ENCODE measurements at places on chromosomes 13 and 19. TPM values are rescaled to one million over a fixed set of nuclear protein-coding genes. Genes with fewer than 3 reads are reported as not detected.
A peak's percentile ranks its signal among the peaks of the same experiment; 100 is the strongest.

DNA sequence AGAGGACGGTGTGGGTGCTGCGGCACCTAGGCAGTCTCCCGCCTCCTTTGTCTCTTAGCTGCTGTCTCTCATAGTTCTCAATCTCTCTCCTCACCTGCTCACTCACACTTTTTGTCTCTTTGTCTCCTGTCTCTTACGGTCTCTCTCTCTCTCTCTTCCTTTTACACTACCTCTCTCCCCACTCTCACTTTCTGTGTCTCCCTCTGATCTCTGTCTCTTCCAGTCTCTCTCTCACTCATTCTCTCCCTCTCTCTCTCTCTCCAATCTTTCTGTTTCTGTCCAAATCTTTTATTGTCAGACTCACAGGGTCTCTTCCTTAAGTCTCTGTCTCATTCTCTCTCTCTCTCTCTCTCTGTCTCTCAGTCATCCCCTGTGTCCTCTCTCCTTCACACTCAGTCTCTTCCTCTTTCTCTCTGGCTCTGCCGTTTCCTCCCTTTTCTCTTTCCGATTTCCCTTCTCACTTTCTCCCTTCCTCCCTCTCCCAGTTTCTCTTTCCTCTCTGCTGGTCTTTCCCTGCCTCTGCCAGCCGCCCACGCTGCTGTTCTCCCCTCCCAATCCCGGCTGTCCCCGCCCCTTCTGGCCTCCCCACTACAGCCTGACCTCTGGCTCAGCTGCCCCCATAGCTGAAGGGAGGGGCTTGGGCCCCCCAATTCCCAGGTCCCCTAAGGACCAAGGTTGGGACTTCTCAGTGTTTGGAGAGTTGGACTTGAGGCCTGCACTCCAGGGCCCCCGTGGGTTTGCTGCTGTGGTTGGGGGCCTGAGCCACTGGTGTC is at the start of gene PLEKHA4:
TSS of gene PLEKHA4 (minus strand) at position 504 of the 773 bp plus-strand sequence. CDS start 997 bp downstream, outside the sequence.
- peak within 1 kb of the TSS; percentile 46 for H3K4me3 ChIP-seq
- peak; percentile 45 for DNase-seq
- peaks cover 3% of the 10 kb centered on the region for H3K4me1 ChIP-seq
- H3K27me3 ChIP-seq: no peaks in the 10 kb centered on the region
- H3K36me3 ChIP-seq: no peaks in the 10 kb centered on the region

- H3K4me1 ChIP-seq: peaks cover 6% of the 10 kb centered on the region
- no peak for DNase-seq
- H3K4me3 ChIP-seq: no peak overlapping the region
- no peaks in the 10 kb centered on the region for H3K36me3 ChIP-seq
- H3K27me3 ChIP-seq: no peaks in the 10 kb centered on the region
These were observed 262.0 kb downstream of the NDFIP2 start for GRCh38 chr13:79742923-79743322.

ZSCAN1 gene
- 0.98 TPM for total RNA-seq

- no peaks in the 10 kb centered on the region for H3K27me3 ChIP-seq
- H3K36me3 ChIP-seq: peaks cover 27% of the 10 kb centered on the region
- no peak overlapping the region for H3K27ac ChIP-seq
- H3K4me1 ChIP-seq: no peaks in the 10 kb centered on the region
- no peak overlapping the region for H3K4me3 ChIP-seq
These were observed 17.3 kb downstream of the MPND start for GRCh38 chr19:4360641-4361151.

ZNF723 gene
- total RNA-seq: not detected

- H3K27me3 ChIP-seq: no peaks in the 10 kb centered on the region
- no peak for DNase-seq
- no peaks in the 10 kb centered on the region for H3K4me1 ChIP-seq
- no peak overlapping the region for H3K27ac ChIP-seq
- peak overlapping the region; percentile 14 for H3K4me3 ChIP-seq
- H3K36me3 ChIP-seq: peaks cover 50% of the 10 kb centered on the region
These were observed 18.2 kb downstream of the ZNF121 start for GRCh38 chr19:9565900-9566705.

GRCh38 chr13:43005460-43006236 is 13.6 kb upstream of the EPSTI1 start:
- H3K27ac ChIP-seq: no peak overlapping the region
- no peaks in the 10 kb centered on the region for H3K36me3 ChIP-seq
- no peaks in the 10 kb centered on the region for H3K27me3 ChIP-seq
- DNase-seq: peak; percentile 42
- no peaks in the 10 kb centered on the region for H3K4me1 ChIP-seq

- no peak overlapping the region for H3K4me3 ChIP-seq
- no peak overlapping the region for H3K27ac ChIP-seq
- DNase-seq: no peak
- H3K27me3 ChIP-seq: no peaks in the 10 kb centered on the region
- H3K36me3 ChIP-seq: no peaks in the 10 kb centered on the region
These were observed 72.2 kb upstream of the DACH1 start for GRCh38 chr13:71939186-71939585.

DNA sequence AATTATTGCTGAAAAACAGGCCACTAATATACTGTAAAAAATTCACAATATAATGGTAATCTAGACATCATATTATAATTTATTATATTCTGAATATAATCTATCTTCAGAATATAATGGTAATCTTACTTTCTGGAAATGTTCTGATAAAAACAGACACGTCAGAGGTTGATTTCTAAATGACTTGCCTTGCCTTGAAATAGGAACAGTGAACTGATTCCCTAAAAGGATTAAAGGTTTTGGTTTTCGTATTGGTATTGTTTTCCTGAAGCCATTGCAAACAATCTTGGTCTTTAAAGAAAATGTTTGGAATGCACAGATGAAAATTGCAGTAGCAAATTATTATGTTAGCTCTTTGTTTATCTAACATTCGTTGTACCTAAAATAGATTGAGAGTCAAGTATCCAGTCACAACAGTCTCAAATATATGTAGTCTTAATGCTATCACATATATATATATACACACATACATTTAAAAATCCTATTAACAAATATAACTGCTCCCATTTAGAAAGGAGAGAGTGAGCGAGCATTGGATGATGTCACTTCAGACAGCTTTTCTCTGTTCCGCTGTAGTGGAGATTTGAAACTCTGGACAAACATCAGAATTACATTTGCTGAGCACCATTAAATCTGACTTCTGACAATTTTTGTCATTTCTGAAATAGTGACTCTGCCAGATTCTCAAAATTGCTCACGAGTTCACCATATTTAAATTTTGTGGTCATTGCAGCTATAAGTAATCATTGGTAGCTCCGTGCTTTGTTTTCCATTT is 1.7 kb downstream of the ITM2B start:
- H3K4me1 ChIP-seq: peaks cover 24% of the 10 kb centered on the region
- peak overlapping the region; percentile 99 for H3K27ac ChIP-seq
- peaks cover 10% of the 10 kb centered on the region for H3K36me3 ChIP-seq
- no peaks in the 10 kb centered on the region for H3K27me3 ChIP-seq
- H3K4me3 ChIP-seq: peak overlapping the region; percentile 99
- DNase-seq: no peak

CNN1 gene
- 47.8 TPM for total RNA-seq

DNA sequence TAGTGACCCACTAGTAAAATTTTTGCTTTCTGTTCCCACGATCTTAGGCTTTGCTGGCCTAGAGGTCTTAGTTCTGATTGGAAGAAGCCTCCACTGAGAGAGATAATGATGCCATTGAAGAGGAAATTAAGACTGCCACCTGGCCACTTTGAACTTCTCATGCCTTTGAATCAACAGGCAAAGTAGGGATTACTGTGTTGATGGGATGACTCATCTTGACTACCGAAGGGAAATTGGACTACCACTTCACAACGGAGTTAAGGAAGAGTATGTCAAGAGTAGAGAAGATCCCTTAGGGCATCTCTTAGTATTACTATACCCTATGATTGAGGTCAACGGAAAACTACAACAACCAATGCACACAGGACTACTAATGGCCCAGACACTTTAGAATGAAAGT is 12.7 kb upstream of the FREM2 start:
- no peak overlapping the region for H3K4me3 ChIP-seq
- H3K4me1 ChIP-seq: no peaks in the 10 kb centered on the region
- H3K36me3 ChIP-seq: no peaks in the 10 kb centered on the region
- H3K27ac ChIP-seq: no peak overlapping the region
- DNase-seq: no peak

GRCh38 chr13:73325723-73326558 is 267.1 kb downstream of the KLF5 start:
- peaks cover 8% of the 10 kb centered on the region for H3K4me1 ChIP-seq
- DNase-seq: peak; percentile 82
- H3K27me3 ChIP-seq: no peaks in the 10 kb centered on the region
- no peaks in the 10 kb centered on the region for H3K36me3 ChIP-seq

DNA sequence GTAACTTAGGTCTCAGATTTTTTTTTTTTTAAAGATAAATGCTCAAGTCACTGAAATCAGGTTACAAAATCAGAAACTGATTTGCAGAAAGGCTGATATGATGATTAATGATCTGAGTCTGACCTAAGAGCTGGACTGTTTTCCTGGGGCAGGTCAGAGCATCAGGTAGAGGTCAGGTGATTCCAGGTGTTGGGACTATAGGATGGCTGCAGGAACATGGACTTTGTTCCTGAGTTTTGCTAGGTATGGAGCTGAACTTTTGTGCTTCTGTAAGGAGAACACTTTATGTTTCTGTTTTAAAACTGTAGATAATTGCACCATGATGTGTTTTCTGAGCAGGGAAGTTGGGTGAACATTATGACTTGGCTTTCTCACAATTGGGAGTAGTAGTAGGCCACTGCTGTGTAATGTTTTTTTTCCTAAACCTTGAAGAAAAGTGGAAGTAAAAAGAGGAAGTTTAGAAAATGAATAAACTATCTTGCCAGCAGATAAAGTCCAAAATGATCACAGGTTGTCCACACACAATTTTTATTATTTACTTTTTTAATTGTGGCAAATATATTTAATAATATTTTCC is 297.2 kb downstream of the DCT start:
- no peaks in the 10 kb centered on the region for H3K27me3 ChIP-seq
- H3K4me1 ChIP-seq: no peaks in the 10 kb centered on the region
- no peak for DNase-seq
- H3K4me3 ChIP-seq: no peak overlapping the region

TPRX1 gene
- not detected for total RNA-seq

TJP3 gene
- 26.5 TPM for total RNA-seq

DNA sequence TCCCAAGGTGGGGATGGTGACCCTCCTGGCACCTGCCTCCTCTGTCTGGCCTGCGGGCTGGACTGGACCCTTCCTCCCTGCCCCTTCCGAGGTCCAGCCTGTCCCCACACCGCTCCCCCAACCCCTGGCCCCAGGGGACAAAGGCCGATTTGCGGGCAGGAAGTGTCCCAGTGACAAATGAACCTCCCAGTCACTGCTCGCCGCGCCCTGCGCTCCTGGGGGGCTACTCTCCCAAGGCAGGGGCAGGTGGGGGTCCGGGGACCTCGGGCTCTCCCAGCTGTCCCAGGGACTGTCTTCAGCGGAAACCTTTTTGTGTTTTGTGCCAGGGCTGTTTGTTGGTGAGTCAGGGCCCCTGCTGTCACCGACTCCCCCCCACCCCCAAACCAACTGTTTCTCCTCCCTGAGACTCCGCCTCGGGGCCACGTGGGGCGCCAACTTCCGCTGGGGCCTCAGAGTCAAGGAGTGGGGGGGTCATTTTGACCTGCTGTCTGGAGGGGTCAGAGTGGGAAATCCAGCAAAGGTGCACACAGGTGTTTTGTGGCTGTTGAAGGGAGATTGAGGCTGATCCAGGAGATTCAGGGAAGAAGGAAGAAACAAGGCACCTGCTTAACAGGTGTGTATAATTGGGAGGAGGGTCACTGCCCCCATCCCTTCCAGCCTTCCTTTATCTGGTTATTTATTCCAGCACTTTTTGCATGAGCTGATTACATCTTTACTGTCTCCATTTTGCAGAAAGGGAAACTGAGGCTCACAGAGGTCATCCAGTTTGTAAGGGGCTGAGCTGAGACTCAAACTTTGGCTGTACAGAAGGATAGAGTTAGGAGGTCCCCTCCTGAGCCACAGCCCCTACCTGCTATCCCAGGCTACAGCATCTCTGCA is 831 bp downstream of the PGPEP1 start:
- H3K4me1 ChIP-seq: peaks cover 18% of the 10 kb centered on the region
- peak overlapping the region; percentile 92 for H3K27ac ChIP-seq
- peak; percentile 64 for DNase-seq
- peak overlapping the region; percentile 65 for H3K4me3 ChIP-seq
- peaks cover 2% of the 10 kb centered on the region for H3K36me3 ChIP-seq

CYP2S1 gene
- 2.0 TPM for total RNA-seq

DNA sequence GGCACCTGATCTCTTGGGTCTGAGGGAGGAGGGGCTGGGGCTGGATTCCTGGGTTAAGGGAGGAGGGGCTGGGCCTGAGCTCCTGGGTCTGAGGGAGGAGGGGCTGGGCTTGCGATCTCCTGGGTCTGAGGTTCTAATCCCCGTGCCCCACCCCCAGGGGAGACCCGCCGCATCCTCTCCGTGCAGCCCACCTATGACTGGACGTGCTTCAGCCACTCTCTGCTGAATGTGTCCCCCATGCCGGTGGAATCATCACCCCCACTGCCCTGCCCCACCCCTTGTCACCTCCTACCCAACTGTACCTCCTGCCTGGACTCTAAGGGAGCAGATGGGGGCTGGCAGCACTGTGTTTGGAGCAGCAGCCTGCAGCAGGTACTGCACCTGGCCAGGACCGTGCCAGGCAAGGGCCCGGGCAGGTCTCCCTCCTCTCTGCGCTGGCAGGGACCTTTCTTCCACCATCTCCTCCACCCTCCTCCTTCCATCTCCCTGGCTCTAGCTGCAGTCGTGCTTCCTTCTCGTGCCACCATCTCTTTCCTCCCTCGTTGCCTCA is 27.1 kb downstream of the CNFN start:
- peaks cover 11% of the 10 kb centered on the region for H3K36me3 ChIP-seq
- no peak overlapping the region for H3K4me3 ChIP-seq
- H3K4me1 ChIP-seq: no peaks in the 10 kb centered on the region

CLEC11A gene
- 9.6 TPM for total RNA-seq

- H3K27me3 ChIP-seq: no peaks in the 10 kb centered on the region
- H3K4me1 ChIP-seq: no peaks in the 10 kb centered on the region
- no peak overlapping the region for H3K4me3 ChIP-seq
- H3K36me3 ChIP-seq: no peaks in the 10 kb centered on the region
These were observed 102.0 kb downstream of the SLITRK1 start for GRCh38 chr13:83780227-83780626.

GRCh38 chr13:43431290-43431716 is 355.5 kb downstream of the ENOX1 start:
- no peaks in the 10 kb centered on the region for H3K27me3 ChIP-seq
- H3K27ac ChIP-seq: no peak overlapping the region
- H3K36me3 ChIP-seq: no peaks in the 10 kb centered on the region
- no peaks in the 10 kb centered on the region for H3K4me1 ChIP-seq
- DNase-seq: no peak

DNA sequence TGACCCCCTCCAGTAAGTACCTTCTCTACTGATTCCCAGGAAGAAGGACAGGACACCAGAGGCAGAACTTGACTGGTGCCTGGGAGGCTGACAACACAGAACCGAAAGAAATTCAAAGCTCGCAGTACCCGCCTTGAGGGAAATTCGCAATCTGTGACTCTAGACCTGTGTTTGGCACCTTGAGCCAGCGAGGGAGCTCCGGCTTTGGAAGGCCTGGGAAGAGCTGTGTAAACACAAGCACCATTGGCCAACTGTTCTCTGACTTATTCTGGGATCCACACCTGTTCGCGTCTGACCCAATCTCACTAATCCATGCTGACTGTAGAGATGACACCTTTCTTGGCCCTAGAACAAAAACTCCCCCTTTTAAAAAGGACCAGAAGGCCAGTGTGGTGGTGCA is 50.7 kb downstream of the CEBPG start:
- no peak overlapping the region for H3K27ac ChIP-seq
- no peak overlapping the region for H3K4me3 ChIP-seq
- DNase-seq: no peak

- no peak overlapping the region for H3K27ac ChIP-seq
- no peaks in the 10 kb centered on the region for H3K27me3 ChIP-seq
- H3K4me1 ChIP-seq: no peaks in the 10 kb centered on the region
- H3K36me3 ChIP-seq: no peaks in the 10 kb centered on the region
- no peak overlapping the region for H3K4me3 ChIP-seq
These were observed 16.6 kb downstream of the CEACAM7 start for GRCh38 chr19:41671486-41671885.
